ENCODE measurements at places on chromosomes 12 and 14. TPM values are rescaled to one million over a fixed set of nuclear protein-coding genes. Genes with fewer than 3 reads are reported as not detected.

Gene AMDHD1
- total RNA-seq, result 0.30 TPM

Gene TMEM229B
- 5.9 TPM for total RNA-seq

Gene HCAR3
- not detected for total RNA-seq

Gene HCAR2
- total RNA-seq, result not detected

Gene DHRS1
- total RNA-seq, result 19.1 TPM

Gene FOS
- total RNA-seq, result 5.8 TPM

Gene NGB
- total RNA-seq, result not detected

Gene MAP3K9
- total RNA-seq, result 11.2 TPM

Gene SOAT2
- total RNA-seq, result not detected

Gene ERBB3
- total RNA-seq, result 144 TPM

Gene KRT3
- not detected for total RNA-seq

Gene TAS2R7
- total RNA-seq, result 0.21 TPM

Gene CLEC2B
- total RNA-seq, result 0.19 TPM

Gene CCDC177
- total RNA-seq, result 7.5 TPM

Gene PTPN11
- 91.8 TPM for total RNA-seq

Measured in neural crest cell (in vitro differentiated cells).